Suppressor macrophage treated with lipopolysaccharide for 4 hours (primary cell): ENCODE measurements at places on chromosomes 7 and 10.

DNA sequence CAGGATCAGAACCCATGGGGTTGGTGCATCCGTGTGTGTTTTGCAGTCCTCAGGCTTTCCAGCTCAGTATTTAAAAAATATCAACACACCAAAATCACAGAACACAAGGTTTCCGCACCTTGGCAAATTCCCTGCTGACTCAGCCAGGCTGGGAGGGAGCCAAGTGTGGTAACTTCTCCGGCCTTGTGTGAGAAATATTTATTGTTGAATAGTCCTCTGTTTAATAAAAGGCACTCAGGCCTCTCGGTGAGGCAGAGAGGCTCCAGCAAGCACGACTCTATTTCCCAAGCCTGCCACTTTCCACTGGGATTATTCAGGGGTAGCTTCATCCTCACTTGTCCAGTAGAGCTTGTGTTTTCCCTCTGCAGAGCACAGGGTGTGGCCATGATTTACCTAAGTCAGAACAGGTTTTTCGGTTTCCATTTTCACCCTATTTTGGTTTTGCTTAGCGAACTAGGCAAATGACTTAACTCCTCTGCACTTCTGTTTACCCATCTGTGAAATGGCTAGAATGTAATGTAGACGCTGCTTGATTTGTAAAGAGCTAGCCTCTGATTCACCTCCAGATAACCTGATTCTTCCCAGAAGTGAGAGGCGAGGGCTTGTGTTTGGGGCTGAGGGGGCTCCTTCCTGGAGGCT, 13.0 kb upstream of the CHST15 start:
- DNase-seq: no peak

DNA sequence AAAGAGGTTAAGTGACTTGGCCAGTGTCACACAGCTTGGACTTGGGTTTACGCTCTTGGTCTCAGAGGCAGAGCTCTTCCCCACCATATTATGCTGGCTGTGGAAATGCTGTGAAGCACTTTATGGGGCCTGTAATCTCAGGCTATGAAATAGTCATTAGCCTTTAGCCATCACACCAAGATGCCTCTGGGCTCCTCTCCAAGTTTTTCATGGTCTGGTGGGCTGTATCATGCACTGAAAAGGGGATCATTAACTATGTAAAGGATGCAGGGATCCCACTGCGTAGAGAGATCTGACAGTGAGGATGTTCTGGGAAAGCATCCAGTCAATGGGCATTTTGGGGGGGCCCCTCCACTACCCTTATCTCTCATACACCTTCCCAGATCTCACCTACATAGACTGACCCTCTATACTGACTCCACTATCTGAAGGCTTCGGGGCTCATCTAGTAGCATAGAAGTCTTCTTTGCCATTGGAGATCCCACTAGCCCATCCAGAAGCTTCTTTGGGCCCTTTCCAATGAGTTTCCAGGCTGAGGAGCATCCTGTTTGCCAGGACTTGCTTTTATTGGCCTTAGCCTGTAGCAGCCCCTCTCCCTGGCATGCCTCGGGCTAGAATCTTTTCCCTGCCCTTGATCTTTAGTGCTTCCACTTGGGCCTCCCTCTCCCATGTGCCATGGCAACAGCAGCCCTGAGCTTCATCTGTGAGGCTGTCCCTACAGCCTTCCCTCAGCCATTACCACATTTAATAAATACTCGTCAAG, 19.6 kb downstream of the FRMPD2 start:
- no peak for DNase-seq

- DNase-seq: no peak
These were observed 1.1 kb downstream of the ATG9B start for GRCh38 chr7:151023232-151023631.

GRCh38 chr7:48337012-48337621, 165.9 kb downstream of the ABCA13 start:
- peak; percentile 44 for DNase-seq

- no peak for DNase-seq
These were observed 11.2 kb downstream of the TRA2A start for GRCh38 chr7:23520582-23520981.

- DNase-seq: no peak
These were observed 444.0 kb upstream of the NFE2L3 start for GRCh38 chr7:25707768-25708620.

DNA sequence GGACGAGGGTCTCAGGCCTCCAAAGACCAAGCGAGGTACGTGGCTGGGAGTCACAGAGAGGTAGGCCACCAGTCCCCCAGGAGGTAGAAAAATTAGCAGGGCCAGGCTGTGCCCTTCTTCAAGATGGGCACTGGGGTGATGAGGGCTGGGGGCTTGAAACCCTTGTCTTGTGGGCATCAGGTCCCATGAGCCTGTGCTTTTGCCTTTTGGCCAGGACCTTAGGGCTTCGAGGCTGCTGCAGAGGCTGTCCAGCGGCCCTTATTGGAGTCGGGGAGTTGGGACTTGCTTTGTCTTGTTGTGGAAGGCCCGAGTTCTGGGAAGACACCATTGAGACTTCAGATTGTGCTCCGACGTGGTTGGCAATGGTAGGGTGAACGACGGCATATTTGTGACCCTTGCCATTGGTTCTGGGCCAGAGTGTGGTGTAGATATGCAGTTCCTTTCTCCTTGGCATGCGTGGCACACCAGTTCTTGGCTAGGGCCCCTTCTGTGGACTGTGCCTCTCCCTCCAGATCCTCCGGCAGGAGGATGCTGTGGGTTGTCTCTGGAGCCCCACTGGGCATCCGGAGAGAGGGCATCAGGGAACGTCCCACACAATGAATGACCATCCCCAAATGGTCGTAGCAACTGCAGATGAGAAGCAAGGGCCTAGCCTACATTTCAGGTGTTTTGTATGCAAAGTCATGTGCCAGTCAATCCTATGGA, 931 bp downstream of the SH2D4B start:
- no peak for DNase-seq

- DNase-seq: no peak
These were observed 111.7 kb upstream of the STEAP1B start for GRCh38 chr7:22611758-22612079.

DNA sequence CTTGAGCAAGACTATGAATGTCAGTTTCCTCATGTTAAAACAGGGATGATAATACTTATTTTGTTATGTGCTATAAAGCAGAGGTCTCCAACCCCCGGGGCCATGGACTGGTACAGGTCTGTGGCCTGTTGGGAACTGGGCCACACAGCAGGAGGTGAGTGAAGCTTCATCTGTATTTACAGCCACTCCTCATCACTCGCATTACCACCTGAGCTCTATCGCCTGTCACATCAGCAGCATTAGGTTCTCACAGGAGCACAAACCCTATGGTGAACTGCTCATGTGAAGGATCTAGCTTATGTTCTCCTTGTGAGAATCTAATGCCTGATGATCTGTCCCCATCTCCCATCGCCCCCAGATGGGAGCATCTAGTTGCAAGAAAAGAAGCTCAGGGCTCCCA, 365.3 kb upstream of the SMIM30 start:
- DNase-seq: no peak

GRCh38 chr10:37789590-37789989, 67.8 kb downstream of the ZNF248 start:
- no peak for DNase-seq

GRCh38 chr7:121109145-121109544, 120.6 kb downstream of the CPED1 start:
- DNase-seq: no peak

GRCh38 chr7:137844677-137845425, 1.9 kb downstream of the DGKI start:
- no peak for DNase-seq

- DNase-seq: peak; percentile 37
These were observed 25.7 kb upstream of the SEC61A2 start for GRCh38 chr10:12103802-12104201.

DNA sequence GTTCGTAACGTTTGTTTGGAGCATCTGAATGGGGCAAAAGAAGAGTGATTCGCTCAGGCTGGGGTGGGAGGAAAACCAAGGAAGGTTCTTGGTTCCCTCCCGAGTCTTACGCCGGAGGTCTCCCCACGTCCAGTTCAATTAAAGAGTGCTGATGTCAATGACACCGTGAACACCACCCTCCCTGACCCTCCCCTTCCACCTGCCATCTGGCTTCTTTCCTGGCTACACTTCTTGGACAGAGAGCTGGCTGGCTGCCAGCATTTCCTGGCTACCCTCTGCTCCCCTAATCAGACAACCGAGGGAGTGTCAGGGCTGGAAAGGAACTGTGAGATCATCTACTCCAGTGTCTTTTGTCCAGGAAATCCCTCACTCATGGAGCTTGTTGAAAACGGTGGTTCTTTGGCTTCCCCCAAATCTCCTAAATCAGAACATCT, 24.1 kb upstream of the FFAR4 start:
- no peak for DNase-seq

DNA sequence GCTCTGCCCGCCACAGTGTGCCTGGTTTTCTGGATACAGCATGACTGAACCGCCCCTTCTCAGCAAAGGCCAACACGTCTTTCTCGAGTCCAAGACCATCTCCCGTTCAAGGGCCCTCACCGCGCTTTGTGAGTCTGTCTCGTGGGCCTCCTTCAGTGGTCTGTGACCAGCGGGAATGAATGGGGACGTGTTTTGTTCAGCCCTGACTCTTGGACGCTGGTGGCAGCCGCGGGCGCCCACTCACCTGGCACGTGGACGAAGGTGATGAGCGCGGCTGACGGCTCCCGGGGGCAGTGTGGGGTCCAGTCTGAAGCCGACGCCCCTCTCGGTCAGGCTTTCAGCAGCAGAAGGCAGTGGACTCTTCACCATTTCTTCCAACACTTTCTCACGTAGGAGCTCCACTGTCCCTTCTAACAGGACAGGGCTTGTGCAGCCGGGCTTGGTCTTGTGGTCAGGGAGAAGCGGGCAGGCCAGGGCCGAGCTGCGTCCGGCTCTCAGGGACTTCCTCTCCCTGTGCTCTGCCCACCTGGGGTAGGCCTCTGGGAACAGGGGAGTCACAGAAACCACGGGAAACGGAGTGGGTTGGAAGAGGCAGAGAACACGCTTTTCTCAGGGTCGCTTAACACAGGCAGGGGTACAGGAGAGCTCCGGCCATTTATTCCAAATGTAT, 30.4 kb downstream of the AMZ1 start:
- DNase-seq: no peak

- no peak for DNase-seq
These were observed 1.8 kb downstream of the CHRM2 start for GRCh38 chr7:136869991-136870865.

DNA sequence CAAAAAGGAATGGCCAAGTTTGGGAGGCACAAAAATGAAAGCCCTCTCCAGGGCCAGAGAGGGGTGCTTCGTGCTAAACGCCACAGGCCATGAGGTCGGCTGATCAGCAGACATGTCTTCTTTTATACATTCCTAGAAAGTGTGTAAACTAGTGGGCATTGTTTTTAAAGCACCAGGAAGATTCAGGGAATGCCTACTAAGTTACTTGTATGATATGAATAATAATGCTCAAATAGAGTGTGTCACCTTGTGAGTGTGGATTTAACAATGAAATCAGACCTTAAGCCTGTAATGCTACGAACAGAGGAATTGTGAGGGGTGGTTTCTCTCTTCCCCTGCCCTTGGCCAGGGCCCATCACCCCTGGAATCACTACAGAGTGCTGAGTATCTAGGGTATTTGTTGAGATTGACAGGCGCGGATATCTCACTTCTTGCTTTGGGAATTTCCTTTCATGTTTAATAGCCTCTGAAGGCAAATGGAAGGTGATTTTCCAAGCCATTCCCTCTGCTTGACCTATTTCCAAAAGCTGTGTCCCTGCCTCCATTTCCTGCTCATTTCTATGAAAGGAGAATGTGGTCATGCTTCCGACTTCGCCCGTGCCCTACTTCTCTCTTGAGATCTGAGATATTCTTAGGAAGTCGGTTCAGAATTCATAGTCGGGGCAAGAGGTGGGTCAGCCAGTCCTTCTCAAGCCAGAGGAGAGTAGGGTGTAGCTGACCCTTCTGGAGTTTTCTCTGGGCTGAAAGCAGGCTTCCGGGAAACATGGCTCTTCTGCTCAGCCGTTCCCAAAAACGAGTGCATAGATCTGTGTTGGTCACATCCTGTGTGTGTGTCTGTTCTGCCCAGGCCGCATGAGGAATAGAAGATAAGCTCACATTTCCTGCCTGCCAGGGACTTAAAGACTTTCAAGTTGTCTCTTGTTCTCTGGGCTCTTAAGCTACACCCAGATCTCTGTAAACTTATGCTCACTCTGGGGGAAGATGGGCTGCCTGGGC, 167.8 kb upstream of the ITGB1 start:
- DNase-seq: no peak

GRCh38 chr7:91614431-91614830, 266.1 kb downstream of the MTERF1 start:
- no peak for DNase-seq

DNA sequence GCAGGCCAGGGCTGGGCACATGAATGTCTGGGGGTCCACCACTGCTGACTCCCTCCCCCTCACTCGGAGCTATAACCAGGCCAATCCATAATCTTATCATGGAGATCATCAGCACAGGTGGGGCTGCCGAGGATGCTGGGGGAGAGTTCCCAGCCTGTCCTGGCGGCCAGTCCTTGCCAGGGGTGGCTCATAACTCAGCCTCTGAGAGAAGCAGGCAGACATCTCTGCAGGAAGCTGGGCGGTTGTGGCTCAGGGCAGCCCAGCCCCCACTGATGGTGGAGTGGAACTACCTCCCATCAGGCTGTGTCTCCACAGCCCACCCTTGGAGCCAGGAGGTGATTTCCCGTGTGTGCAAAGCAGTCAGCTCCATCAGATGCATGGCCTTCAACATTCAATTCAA, 109.4 kb upstream of the ZNF92 start:
- no peak for DNase-seq

DNA sequence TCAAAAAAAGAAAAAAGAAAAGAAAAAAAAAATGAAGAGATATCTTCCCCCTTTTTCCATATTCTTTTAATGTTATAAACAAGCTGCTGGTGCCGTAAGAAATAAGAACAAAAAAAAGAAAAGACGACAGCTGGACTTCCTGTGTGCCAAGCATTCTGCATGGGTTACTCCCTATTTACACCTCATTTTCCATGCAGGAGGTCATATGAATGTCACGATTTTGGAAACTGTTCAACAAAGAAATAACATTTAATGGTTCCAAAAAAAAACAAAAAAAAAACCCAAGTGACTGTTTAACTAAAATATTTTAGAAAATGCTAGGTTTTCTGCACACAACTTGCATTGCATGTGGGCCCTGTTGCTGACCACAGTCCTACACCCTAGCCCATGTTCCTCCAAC, 159.3 kb downstream of the TNS3 start:
- no peak for DNase-seq

- no peak for DNase-seq
These were observed 5.8 kb downstream of the KCND2 start for GRCh38 chr7:120278773-120279172.

DNA sequence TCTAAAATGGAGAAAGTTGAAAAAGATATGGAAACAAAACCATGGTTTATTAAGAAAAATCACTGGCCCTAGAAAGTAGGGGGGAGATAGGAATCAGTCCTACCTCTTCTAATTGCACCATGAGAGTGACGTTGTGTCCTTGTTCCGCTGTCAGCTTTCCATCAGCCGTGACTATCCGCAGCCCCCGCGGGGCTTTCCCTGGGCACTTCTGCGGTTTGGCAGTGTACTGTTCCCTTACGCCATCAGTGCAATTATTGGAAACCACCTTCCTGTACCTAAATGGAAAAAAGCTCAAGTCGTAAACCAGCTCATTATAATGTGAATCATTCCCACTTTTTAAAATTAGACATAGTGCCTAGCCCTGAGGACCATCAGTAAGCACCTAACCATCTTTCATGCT, 512.2 kb downstream of the SORCS1 start:
- peak; percentile 0 for DNase-seq

- DNase-seq: no peak
These were observed 492.9 kb upstream of the FOXK1 start for GRCh38 chr7:4189131-4189570.

- DNase-seq: no peak
These were observed 42.7 kb downstream of the BICC1 start for GRCh38 chr10:58555170-58555929.
